Inflammatory macrophage (primary cell): ENCODE measurements at places on chromosomes 7 and 10.

GRCh38 chr10:21292763-21293517 lies 232.5 kb downstream of the SKIDA1 start:
- DNase-seq: peak; percentile 3

DNA sequence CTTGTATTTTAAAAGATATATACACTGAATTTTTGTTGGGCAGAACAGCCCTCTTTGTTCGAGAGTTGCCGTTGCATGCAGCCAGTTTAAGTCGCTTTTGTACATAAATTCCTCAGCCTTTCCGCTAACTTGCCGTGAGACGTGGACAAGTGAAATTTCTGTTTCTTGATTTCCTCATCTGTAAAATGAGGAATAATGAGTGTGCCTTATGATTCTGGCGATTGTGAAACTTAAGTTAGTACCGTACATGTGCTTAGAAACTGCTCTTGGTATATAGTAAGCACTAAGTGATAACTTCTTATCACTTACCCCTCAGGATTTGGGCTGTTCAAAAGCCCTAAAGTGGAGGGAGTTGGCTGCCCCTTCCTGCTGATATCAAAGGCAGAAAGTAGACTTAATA lies 1.4 kb downstream of the CCNJ start:
- DNase-seq: peak; percentile 88

GRCh38 chr7:122468945-122469344 lies 164.4 kb upstream of the FEZF1 start:
- no peak for DNase-seq

DNA sequence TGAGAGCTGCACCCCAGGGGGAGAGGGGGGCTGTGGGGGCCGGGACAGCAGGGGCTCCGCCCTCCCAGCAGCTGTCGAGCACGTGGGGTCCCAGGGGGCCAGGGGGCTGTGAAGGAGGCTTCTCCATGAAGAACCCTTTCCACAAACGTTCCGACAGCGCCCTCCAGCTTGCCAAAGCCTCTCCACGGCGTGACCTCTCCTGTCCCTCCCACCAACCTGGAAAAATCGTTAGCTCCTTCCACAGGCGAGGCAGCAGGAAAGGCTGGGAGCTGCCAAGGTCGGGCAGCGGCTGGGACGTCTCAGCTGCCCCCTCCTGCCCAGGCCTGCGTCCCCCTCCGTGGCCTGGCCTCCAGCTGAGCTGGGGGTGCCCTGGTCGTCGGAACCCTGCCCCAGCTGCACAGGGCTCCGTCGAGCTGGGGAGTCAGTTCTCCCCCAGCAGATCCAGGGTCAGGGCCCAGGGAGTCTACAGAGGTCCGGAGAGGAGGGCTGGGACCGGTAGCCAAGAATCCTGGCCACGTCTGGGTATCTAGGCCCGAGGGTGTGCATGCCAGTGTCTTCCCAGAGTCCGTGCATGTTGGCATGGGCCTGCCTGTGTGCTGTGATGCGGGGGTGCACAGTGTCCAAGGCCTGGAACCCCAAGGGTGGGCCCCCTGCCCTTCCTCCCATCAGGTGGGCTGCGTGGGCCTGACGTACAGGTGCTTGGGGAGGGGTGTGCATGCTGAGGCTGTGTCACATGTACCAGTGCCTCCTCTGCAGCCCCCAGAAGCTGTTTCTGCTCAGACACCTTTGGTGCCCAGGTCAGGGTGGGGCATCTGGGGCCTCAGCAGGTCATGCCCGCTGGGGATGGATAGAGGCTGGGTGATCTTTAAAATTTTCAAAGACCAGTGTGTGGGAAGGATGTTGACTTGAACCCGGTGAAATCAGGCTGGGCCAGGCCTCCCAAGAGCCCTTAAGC lies 66.5 kb downstream of the UNCX start:
- no peak for DNase-seq

DNA sequence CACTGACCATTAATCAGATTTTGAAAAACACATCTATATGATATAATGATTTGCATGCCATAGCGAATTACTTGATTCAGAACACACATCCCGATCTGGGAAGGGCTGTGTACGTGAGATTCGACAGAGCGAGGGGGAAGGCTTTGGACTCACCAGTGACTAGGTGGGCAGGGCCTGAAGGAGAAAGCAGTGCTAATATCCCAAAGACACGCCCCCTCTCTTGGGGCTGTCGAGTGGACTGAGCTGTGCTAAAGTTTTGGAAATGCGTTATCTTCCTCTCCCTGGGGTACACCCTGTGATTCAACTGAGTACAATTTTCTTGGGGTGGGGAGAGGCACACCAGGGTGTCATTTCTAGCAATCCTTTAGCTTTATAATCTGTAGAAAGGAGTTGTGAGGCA lies 1.8 kb downstream of the LRRC17 start:
- DNase-seq: no peak

DNA sequence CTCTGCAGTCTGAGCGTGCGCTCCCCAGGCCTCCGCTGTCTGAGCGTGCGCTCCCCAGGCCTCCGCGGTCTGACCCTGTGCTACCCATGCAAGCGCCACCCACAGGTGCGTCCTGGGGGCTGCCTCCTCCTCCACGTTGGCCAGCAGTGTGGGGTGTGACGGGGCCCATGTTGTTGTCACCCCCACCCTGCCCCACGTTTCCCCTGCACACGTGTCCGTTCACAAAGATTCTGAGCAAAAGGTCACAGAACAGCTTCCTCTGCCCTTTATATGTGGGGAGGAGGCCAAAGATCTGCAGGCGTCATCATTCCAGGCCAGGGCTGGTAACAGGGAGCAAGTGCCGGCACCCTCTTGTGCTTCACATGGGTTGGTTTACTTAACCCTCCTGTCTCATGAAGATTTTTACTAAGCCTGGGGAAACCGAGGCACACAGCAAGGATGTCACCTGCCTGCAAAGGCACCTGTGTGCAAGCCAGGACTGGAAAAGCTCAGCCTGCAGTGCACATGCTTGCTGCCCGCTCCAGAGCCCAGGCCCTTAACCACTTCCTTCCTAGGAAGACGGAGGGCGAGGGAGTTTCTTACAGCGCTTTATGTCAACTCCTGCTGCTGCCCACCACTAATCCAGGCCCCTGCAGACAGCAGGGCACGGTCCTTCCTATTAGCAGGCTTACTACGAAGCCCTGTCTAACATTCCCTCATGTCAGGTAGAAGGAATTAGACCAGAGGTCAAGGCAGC lies 4.8 kb downstream of the GPR146 start:
- DNase-seq: peak; percentile 45

- no peak for DNase-seq
These were observed 33.8 kb downstream of the PFKFB3 start for GRCh38 chr10:6236349-6237198.

GRCh38 chr7:151455690-151456089 lies 15.7 kb upstream of the CRYGN start:
- no peak for DNase-seq

DNA sequence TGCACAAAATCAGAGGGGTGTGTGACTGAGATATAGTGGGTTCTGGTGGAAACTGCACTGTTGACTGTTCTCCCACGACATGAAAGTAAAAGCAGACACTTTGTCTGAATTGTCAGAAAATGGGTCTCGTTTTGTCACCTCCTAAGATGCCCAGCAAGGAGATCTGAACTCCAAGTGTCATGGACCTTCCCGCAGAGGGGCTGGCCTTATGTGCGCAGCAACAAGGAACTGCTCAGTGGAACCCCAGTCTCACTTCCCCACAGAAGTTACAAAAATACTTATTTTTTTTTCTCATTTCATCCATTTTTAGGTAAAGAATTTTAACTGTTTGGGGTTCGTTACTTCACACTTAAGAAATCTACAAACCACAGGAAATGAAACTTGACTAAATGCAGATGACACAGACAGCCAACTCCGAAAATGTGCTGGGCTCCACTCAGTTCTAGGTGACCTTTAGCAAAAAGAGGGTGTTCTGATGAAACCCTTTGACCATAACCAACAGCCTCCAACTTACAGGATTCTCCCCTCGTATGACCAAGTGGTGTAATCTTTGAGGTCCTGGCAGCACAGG lies 115.0 kb downstream of the FAM107B start:
- peak; percentile 91 for DNase-seq

DNA sequence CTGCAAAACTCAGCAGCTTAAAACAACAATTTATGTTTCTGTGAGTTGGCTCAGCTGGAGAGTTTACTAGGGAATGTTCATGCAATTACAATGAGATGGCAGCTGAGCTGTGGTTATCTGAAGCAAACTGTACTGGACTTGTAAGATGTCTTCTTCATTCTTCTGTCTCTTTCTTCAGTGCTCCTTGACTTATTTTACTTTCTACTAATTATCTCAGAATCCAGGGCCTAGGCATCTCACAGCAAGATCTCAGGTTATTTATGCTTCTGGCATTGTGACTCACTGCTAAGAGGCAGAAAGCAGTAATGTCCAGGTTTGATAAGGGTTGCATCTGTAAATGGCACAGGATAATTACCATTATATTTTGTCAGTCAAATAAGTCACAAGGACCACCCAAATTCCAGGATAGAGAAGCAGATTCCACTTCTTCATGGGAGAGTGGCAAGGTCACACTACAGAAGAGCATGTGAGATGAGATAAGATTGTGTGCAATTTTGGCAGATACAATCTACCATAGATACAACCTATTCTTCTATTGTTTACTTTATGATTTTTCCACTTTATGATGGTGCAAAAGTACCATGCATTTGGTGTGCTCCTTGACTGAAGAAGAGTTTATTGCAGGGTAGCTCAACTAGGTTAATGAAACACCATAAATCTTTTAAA lies 16.8 kb downstream of the VIM start:
- DNase-seq: no peak

DNA sequence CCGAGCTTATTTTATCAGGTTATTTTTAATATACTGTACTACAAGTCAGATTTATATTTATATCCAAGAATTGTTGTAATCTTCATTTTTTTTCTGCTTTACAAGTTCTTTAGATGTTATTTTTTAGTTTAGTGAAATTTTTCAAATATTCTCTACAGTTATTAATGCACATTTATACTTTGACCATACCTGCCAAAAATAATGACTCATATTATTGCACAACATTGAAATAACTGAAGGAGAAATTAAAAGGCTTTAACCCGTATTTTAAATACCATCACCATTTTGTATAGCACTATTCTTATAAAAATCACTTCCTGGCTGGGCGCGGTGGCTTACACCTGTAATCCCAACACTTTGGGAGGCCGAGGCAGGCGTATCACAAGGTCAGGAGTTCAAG lies 278.5 kb downstream of the BICC1 start:
- DNase-seq: no peak

DNA sequence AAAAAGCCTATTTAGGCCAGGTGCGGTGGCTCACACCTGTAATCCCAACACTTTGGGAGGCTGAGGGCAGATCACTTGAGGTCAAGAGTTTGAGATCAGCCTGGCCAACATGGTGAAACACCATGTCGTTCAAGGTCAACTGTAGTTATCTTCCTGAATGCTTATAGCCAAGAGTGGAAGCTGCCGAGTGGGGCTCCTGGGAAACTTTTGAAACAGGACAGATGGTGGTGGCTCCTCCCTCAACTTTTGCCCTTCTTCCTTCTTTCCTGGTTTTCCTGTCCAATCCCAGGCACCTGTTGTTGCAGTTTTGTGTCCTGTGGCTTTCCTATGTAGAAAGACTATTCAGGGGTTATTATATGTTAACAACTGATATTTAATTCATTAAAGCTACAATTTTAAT lies 8.7 kb upstream of the PPIA start:
- no peak for DNase-seq

- no peak for DNase-seq
These were observed 124.1 kb downstream of the LMBR1 start for GRCh38 chr7:156768698-156769472.

DNA sequence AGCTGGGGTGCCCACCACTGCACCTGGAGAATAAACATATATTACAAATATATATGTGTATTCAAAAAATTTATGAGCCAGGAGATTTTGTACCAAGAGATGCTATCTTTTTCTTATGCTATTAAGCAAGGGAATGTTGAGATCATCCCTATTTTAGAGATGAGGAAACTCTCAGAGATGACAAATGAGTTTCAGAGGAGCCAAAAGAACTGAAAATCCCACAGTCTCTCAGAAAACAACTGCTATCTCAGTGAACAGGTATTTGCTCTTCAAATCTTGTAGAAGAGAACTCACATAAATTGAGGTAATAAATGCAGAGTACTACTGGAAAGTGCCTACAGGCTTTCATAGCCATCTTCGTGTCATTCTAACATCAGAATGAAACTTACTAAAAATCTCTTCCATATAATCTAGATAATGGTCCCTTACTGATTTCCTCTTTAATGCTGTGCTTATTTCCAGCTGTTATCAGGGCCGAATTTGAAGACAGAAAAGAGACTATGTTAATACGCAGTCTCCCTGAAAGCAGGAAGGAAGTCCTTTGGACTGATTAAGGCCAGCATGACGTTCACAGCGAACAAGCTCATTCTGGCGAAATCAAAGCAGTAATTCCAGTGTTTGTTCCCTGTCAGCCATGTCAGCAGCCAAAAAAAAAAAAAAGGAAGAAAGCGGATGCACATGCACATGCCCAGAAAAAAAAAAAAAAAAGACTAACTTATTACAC lies 29.4 kb upstream of the ANAPC16 start:
- DNase-seq: peak; percentile 93

GRCh38 chr7:157493017-157493416 lies 156.2 kb downstream of the DNAJB6 start:
- no peak for DNase-seq

- DNase-seq: no peak
These were observed 822 bp downstream of the ZC3HAV1L start for GRCh38 chr7:139034855-139035585.

- no peak for DNase-seq
These were observed 3.2 kb upstream of the IL2RA start for GRCh38 chr10:6065406-6065805.

GRCh38 chr7:34488766-34489165 lies 169.3 kb upstream of the NPSR1 start:
- no peak for DNase-seq

DNA sequence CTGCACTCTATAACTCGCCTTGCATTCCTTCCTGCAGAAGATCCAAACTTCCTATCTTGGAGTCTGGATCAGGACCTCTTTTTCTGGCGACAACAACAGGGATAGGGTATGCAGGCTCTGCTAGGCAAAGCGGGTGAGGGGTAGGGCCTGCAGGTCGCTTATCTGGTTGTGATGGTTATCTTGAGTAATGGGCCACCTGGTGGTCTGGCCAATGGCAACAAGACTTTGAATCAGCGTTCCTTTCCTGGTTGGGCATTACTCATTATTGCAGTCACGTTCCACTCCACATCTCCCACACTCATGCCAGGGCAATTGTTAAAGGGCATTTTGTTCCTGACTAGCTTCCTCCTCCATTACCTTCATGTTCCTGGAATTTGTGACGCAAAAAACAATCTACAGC lies 48.4 kb upstream of the PLXDC2 start:
- DNase-seq: no peak

- DNase-seq: no peak
These were observed 23.2 kb downstream of the LYZL2 start for GRCh38 chr10:30606313-30606712.

DNA sequence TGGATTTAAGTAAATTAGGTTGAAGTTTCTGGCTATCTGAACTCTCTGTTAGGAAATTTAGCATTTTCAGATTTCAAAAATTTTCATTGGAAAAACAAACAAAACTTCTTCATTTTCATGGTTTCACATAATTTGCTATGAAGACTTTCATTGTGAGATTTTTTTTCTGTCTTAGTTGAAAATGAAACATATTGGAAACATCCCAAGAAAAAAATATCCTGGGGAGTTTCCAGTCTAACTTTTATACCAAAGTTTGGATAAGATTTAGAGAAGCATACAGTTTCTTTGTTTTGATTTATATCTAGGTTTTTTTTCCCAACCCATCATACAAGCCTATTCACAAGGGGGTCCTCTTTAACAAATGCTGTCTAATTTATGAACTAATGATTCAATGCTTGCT lies 300.5 kb upstream of the SEMA3A start:
- no peak for DNase-seq
